ENCODE measurements at places on chromosomes 5 and 9.

DNA sequence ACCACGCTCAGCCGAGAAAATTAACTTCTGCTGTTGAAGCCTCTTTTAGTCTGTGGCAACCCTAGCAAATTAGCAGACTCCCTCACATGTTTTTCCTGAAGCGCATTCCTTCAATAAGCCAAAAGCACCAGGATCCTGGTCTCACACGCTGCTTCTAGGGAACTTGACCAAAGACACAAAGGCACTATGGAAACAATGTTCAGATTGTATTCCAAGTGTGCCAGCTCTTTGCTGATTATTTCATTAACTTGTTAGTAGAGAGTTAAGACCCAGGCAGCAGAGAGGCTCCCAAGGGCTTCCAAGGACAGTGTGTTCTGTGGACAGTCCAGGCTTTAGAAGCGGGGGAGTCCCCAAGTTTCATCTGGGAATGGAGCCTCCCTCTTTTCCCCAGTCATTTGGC, 94.4 kb upstream of the BASP1 start:
- no peak for DNase-seq

DNA sequence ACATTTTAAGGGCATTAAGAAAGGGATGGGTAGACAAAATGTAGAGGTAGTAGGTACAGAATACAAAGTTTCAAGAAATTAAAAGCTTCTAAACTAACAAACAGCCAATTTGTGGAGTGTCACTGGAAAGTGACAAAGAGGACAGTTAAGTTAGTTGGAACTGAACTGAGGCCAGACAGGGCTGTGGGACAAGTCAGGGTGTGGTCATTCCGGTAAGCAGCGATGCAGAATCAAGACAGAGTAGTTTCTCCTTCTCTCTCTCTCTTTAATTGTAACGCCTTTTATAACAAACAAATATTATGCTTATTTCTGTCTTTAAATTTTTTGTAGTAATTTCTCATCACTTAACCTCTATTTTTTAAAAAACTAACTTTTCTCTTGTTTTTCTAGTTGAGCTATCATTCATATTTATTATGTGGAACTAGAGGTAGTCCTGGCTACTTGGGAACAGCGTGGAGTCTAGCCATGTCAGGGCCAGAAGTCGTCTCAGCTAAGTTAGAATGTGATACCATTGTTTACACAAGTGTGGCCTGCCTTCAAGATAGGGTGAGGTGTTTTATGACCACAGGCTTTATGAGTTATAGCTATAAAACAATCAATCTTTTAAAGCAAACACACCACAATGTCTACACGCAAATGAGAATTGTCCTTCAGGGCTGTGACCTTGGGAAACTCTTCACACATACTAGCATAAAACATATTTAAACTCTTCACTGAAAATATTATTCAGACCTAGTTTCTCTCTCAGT, 115.3 kb upstream of the CDKN2B start:
- DNase-seq = no peak

DNA sequence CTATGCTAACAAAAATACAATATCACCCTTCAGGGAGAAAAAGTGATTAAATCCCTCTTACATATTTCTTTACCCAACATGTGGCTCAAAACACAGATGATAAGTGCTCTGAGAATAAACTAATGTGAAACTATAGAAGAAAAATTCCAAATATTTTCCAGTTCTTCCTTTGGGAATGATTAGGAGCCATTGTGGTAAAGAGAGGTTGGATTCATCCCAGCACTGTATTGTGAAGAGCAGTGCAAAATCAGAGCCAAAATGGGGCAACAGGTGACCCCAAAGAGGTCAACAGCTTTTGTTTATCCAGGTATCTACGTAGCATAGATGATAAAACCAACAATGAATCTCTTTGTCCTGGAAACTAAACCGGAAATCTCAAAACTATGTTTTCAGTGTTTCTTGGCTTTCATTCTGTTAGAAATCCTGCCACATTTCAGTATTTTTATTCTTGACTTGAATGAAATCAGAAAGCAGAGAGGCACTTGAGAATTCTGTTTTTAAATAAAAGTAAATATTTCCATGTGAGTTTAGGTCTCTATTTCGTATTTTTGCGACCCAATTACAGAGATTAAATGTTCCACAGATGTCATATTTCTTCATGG, 120.4 kb upstream of the FST start:
- DNase-seq = no peak

- no peak for DNase-seq
Observed at GRCh38 chr5:96473155-96473554, 40.1 kb upstream of the PCSK1 start.

- no peak for DNase-seq
Observed at GRCh38 chr5:126280846-126281245, 142.4 kb upstream of the GRAMD2B start.

- no peak for DNase-seq
Observed at GRCh38 chr5:153153086-153153485, 337.4 kb upstream of the GRIA1 start.
